ENCODE measurements at places on chromosomes 12 and 14. TPM values are rescaled to one million over a fixed set of nuclear protein-coding genes. Genes with fewer than 3 reads are reported as not detected.

Gene CD27
- not detected for total RNA-seq

Gene DAO
- total RNA-seq, result not detected

Gene PTGES3
- 89.2 TPM for total RNA-seq

Gene CABP1
- not detected for total RNA-seq

Gene ARHGAP9
- not detected for total RNA-seq
